HFFc6 (cell line): ENCODE measurements at places on chromosomes 4 and X. TPM values are rescaled to one million over a fixed set of nuclear protein-coding genes. Genes with fewer than 3 reads are reported as not detected.

DNA sequence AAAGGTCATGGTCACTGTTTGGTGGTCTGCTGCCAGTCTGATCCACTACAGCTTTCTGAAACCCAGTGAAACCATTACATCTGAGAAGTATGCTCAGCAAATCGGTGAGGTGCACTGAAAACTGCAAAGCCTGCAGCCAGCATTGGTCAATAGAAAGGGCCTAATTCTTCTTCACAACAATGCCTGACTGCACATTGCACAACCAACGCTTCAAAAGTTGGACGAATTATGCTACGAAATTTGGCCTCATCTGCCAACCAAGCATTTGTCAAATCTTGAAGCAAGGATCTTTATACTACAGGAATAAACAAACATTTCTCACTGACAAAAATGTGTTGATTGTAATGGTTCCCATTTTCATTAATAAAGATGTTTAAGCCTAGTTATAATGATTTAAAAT is 90.4 kb downstream of the EIF4E start:
- no peak for DNase-seq

GRCh38 chr4:165191814-165192499 is 15.4 kb upstream of the KLHL2 start:
- no peak for DNase-seq

DNA sequence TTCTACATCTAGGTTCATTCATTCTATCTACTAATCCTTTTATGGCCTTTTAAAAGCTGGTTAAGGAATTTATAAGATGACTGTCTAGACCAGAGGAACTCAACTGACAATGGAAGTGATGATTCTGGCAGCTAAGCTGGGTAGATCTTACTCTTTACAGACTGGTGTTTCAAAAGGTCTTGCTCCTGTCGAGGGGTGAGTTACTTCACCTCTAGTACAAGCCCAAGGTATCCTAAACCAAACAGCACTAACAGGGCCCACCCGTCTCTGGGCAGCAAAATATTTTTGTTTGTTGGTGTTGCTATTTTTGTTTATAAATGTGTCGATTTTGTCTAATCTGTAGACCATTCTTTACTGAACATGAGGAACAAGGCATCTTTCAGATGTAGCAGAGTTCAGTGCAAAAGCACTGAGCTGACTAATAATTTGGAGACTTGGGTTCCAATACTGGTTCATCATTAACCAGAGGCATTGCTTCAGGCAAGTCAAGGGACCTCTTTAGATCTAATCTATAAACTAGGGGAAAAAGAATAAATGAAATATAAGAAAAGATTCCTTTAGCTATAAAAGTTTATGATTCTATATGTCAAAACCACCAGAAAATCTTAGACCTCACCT is 90.3 kb upstream of the FRG1 start:
- DNase-seq, result no peak

DNA sequence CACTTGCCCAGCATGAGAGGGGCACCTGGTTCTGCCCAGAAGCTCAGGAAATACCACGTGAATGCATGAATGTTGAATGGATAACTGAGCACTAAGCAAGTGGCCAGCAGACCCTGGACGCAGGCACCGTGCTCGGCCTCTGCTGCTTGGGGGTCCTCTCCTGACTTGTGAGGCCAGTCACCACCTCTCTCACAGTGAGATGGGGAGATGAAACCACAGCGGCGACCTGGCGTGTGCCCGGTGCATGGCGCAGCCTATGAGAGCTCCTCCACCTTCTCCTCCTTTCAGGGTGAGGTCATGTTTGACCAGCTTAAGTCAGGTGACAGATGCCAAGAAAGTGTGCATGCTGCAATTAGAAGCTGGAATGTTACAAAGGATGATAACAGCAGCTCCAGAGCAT is 75.5 kb downstream of the HMX1 start:
- no peak for DNase-seq

Gene SPATA18
- 9.6 and 12.9 TPM in 2 replicates for total RNA-seq

- no peak for DNase-seq
Measured at GRCh38 chr4:583820-584219, 7.7 kb upstream of the TMEM271 start.

Gene SERTM2
- total RNA-seq, result not detected in 3 replicates

Gene GABRE
- 0.24 to 2.5 TPM (median 2.0 TPM) in 3 replicates for total RNA-seq

Gene VSIG4
- total RNA-seq, result not detected in 3 replicates
